Endothelial cell (in vitro differentiated cells): ENCODE measurements at places on chromosomes 12 and 14. TPM values are rescaled to one million over a fixed set of nuclear protein-coding genes. Genes with fewer than 3 reads are reported as not detected.

The KCNA1 gene
- total RNA-seq = 0.62 TPM

The LRP1-AS gene
- total RNA-seq = 0.46 TPM

The FITM1 gene
- total RNA-seq = 0.59 TPM

The TIGAR gene
- 21.9 TPM for total RNA-seq

The OR4E2 gene
- total RNA-seq = not detected

The ATL1 gene
- total RNA-seq = 4.7 TPM

The RTL1 gene
- 0.18 TPM for total RNA-seq

The TMPRSS12 gene
- total RNA-seq = not detected

The APOF gene
- total RNA-seq = not detected

The KRT75 gene
- not detected for total RNA-seq

The CLEC2D gene
- 18.9 TPM for total RNA-seq

The ADCY4 gene
- 74.6 TPM for total RNA-seq

The LHX5 gene
- total RNA-seq = not detected

The ACVRL1 gene
- 395 TPM for total RNA-seq

The CD163 gene
- 0.90 TPM for total RNA-seq

The ASIC1 gene
- 1.9 TPM for total RNA-seq

The DMAC2L gene
- total RNA-seq = 14.1 TPM

The RNASE1 gene
- total RNA-seq = 31.6 TPM

The EIF2S3B gene
- 7.6 TPM for total RNA-seq

The TAS2R20 gene
- total RNA-seq = 1.7 TPM

The MLH3 gene
- 17.2 TPM for total RNA-seq

The FBLN5 gene
- 0.26 TPM for total RNA-seq

The GPR84 gene
- 0.41 TPM for total RNA-seq

The AQP6 gene
- total RNA-seq = not detected

The EMC9 gene
- 16.7 TPM for total RNA-seq

The KRT6C gene
- total RNA-seq = not detected
